ENCODE measurements at places on chromosomes 1 and 21. TPM values are rescaled to one million over a fixed set of nuclear protein-coding genes. Genes with fewer than 3 reads are reported as not detected.

The SAMD11 gene
- total RNA-seq: not detected

The FBLIM1 gene
- not detected for total RNA-seq

The FOXD2 gene
- total RNA-seq: 0.09 TPM

The AUNIP gene
- 8.6 TPM for total RNA-seq

The FYB2 gene
- total RNA-seq: not detected

The IGSF3 gene
- 1.6 TPM for total RNA-seq

The KIRREL1 gene
- 0.08 TPM for total RNA-seq

The TPR gene
- total RNA-seq: 214 TPM

The OR2M2 gene
- total RNA-seq: not detected

GRCh38 chr1:237799762-237800474 lies 90.8 kb downstream of the ZP4 start:
- DNase-seq: no peak

GRCh38 chr1:28147264-28148094 lies 29.0 kb downstream of the PTAFR start:
- DNase-seq: no peak

GRCh38 chr1:183365093-183365492 lies 53.1 kb downstream of the NMNAT2 start:
- DNase-seq: no peak

GRCh38 chr1:26833432-26834405 lies 7.2 kb downstream of the ZDHHC18 start:
- DNase-seq: peak; percentile 82

- no peak for DNase-seq
Measured at GRCh38 chr1:36068866-36069265, 15.0 kb upstream of the TEKT2 start.

- no peak for DNase-seq
Measured at GRCh38 chr1:247317702-247318101, 14.0 kb downstream of the ZNF496 start.

DNA sequence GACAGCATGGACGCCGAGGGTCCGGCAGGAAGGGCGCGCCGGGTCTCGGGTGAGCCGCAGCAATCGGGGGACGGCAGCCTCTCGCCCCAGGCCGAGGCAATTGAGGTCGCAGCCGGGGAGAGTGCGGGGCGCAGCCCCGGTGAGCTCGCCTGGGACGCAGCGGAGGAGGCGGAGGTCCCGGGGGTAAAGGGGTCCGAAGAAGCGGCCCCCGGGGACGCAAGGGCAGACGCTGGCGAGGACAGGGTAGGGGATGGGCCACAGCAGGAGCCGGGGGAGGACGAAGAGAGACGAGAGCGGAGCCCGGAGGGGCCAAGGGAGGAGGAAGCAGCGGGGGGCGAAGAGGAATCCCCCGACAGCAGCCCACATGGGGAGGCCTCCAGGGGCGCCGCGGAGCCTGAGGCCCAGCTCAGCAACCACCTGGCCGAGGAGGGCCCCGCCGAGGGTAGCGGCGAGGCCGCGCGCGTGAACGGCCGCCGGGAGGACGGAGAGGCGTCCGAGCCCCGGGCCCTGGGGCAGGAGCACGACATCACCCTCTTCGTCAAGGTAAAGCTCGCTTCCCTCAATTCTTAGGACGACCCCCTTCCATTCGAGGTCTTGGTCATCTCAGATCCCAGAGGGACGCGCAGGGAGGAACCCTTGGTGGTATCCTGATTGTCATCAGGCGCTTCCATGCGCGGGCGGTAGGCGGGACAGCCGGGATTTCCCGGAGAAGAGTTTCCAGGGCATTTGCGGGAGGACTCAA lies 1.6 kb downstream of the CLIC6 start:
- DNase-seq: no peak

DNA sequence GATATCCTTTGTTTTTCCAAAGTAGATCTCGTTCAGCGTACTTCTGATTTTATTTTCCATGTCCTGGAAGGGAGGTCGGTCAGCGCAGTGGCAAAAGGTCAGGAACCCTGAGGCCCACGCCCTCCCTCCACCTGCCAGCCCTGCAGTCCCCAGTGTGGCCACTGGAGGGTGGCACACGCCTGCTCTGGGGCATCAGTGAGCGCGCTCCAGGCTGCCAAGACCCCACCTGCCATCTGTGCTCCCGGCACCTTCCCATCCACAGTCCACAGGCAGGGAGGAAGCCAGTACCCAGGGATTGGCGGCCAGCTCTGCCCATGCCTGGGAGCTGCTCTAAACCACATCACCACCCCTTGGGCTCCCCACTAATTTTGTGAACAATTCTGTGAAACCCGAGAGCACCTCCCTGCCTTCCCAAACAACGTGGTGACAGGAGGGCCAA lies 32.3 kb downstream of the SLC66A1 start:
- DNase-seq: no peak

DNA sequence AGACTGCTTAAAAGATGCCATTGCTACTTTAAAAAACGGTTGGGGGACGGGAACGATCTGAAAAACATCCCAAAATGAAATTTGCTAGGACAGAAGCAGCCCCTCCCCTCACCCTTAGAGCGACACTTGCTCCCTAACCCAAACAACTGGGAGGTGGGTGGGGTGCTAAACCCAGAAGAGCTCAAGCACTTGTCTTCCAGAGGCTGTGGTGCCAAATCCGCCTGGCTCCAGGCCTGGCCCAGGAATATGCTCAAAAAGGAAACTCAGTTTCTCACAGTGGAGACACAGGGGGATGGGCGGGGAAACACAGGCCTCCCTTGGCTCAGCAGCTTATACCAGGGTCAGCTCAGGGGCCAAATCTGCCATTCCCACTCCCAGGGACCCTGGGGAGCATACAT lies 644 bp upstream of the PBXIP1 start:
- no peak for DNase-seq

- no peak for DNase-seq
Measured at GRCh38 chr1:197614916-197615692, 160.2 kb downstream of the DENND1B start.

DNA sequence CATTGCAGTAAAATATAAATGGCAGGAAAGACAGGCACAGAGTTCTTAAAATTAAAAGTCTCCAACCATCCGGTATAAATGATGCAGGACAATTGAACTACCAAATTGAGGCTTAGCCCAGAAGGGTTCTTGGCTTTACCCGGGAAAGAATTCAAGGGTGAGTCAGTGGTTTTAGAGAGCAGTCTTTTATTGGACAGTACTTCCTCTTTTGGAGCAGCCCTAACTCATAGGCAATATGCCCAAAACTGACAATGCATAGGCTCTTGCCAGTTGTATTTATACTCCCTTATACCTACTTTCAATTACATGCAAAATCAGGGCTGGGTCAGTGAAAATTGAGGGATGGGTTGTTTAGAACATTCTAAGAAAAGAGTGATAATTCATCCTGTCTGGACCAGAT lies 1628.9 kb upstream of the PRMT6 start:
- DNase-seq: no peak

- no peak for DNase-seq
Measured at GRCh38 chr1:65704318-65704717, 88.4 kb upstream of the PDE4B start.

DNA sequence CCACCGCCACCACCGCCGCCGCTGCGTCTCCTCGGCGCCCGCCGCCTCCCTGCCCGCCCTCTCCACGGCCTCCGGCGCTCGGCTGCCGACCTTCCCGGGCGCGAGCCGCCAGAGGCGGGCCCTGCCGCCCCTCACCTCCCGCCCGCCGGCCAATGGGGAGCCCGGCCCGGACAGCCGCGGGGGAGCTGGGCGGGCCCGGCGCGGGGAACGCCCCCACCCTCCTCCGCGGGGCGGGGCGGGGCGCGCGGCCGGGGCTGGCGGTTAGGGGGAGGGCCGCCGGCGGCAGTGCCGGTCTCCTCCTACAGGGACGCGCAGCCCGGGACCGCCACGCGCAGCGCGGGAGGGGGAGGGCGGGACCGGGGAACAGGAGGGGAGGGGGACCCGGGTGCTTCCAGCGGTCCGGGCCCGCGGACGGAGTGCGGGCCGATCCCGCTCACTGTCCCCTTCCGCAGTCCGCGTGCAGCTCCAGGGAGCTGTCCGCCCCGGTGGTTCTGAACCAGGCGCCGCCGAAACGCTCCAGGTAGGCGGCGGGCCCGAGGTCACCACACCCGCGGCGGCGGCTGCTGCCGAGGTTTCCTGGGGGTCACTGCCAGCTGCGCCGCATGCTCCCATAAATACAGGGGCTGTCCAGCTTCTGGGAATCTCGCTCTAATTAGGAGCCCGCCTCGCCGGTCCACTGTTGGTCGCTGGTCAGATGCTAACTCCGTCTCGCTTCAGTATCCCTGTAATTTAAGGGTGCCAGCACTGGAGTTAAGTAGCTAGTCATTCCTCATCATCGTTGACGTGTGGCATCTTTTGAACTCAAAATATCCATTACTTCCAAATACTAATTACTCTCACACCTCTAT lies at the start of gene PGBD5:
TSS of gene PGBD5 (minus strand) at position 87 of the 848 bp plus-strand sequence. CDS start 404 bp downstream, outside the sequence.
- DNase-seq: peak; percentile 77

DNA sequence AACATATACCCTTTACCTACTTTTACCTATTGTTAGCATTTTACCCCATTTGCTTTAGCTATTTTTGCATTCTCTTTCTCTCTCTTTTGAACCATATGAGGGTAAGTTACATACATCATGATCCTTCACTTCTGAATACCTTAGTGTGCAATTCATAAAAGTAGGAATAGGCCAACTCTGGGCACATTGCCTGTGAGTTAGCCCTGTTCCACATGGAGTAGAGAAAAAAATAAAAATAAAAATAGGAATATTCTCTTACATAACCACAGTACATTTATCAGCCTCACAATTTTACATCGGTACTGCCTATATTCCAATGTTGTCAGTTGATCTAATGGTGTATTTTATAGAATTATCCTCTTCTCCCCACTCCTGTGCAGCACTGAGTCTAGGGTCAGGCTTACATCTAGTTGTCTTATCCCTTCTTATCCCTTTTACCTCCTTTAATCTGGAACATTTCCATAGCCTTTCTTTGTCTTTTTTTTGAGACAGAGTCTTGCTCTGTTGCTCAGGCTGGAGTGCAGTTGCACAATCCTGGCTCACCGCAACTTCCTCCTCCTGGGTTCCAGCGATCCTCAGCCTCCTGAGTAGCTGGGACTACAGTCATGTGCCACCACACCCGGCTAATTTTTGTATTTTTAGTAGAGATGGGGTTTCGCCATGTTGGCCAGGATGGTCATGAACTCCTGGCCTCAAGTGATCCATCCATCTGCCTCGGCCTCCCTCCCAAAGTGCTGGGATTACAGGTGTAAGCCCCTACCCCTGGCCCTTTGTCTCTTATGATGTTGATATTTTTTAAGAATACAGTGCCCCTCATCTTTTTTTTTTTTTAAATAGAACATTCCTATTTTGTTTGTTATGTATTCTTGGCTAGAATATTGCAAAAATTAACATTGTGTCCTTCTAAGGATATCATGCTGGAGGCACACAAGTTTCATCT lies 11.1 kb upstream of the SLC30A1 start:
- no peak for DNase-seq

- no peak for DNase-seq
Measured at GRCh38 chr1:5379176-5379759, 613.0 kb downstream of the NPHP4 start.

DNA sequence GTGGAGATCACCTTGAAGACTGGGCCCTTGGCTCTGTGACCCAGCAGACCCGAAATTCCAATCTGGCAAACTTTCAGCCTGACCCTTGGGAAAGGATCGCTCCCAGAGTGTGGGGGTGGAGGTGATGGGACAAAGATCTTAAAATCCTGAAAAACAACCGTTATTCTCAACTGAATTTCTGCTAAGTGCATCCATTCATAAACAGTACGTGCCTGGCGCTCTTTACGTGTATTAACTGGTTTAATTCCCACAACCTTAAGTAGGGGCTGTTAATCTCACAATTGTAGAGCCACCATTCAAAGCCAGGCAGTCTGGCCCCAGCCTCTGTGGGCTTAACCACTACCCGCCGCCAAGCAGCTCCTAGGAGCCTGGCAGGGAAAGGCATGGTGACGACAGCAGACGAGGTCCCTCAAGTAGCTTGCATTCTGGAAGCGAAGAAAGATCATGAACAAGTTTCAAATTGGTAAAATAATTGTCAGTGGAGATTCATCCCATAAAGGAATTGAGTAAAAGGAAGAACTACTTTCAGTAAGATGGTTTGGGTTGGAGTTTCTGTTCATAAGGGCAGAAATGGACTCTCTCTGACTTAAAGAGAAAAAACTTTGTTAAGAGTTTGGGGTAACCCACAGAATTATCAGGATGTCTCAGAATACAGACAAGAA lies 11.4 kb upstream of the RGS16 start:
- peak; percentile 51 for DNase-seq

- no peak for DNase-seq
Measured at GRCh38 chr1:59046730-59047157, 250.2 kb upstream of the FGGY start.

DNA sequence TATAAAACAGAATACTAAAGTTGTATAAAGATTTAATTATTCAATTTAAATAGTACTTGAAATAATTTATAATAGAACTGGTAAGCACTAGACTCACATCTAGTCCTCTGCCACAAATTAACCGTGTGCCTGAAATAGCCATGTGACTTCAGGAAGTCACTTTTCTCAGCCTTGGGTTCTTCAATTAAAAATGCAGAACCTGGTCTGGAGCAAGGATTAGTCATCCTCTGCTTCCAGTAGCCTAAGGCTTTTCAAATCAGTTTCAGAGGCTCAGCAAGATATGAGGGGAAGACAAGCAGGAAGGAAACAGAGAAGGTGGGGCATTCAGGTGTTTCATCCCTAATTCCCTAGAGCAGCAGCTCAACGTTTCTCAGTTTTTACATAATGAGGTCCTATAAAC lies 23.0 kb downstream of the DPH5 start:
- no peak for DNase-seq

DNA sequence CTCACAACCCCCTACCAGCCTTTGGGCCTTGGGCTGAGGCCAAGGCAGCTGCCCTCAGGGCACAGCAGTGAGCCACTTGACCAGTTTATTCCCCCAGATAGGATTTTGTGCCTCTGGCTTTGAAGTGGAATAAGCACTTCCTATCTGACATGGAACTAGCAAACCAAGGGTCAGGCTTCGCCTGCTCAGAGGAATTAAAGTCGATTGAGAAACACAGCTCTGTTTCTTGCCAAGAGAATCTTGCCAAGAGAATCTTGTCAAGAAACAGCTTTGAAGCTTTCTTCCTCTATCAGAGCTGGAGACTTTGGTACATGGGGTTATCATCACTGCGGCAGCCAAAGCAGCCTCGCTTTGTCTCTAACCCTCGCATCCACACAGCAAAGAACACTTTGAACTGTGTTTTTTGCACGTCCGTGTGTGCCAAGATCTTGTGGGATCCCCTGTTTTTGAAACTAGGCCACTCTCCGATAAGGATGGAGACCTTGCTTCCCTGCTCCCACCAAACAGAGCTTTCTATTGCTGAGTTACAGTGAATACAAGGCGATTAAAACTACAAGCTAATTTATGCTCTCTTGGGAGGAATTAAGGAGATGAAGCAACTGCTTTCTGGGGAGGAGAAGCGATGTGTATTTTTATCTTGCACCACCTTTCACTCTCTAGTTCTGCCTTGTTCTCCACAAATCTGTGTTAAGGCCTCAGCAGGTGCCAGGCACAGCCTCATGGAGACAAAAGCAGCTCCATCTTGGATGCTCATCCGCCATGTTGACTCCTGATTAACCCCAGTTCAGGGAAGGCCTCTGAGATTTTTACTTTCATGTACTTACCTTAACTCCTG lies 67.3 kb downstream of the RHOU start:
- no peak for DNase-seq

DNA sequence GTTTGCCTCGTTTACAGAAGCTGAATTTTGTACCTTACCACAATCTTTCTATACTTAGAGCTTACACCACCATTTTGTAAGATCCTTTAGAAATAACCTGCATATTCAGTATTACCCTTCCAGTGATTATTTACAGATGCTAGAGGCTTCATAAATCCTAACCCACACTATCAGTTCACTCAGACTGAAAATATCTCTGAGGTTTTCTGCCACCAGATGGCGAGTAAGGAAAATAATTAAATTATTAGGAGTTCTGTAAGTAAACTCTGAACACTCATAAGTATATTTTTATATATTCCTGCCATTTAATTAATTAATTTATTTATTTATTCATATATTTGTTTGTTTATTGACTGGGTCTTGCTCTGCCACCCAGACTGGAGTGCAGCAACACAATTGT lies 1635.2 kb downstream of the PLA2G4A start:
- DNase-seq: no peak

Data from activated naive CD4-positive, alpha-beta T cell treated with anti-CD3 and anti-CD28 coated beads, Interleukin-2, amount 50 U/mL, for 72 hours (primary cell).